ENCODE measurements at places on chromosomes 5 and 9.

- no peak for DNase-seq
Observed at GRCh38 chr5:124399426-124399961, 346.9 kb downstream of the ZNF608 start.

DNA sequence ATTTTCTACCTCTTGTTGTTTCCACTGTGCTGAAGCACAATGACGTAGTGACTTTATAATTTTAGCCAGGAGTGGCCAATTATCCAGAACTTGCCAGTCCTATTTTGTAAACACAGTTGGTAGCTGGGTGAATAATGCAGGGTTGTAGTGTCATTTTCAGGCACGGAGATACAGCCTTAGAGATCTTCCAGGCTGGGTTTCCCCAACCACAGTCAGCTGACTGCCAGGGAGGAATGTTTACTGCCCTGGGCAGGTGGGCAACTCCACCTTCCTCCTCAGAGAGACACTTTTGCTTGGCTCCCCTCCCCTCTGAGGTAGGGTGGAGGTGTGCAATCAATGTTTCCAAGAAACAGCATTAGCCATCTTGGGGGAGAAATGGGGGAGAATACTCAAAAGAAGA, 228.1 kb upstream of the NR4A3 start:
- no peak for DNase-seq

DNA sequence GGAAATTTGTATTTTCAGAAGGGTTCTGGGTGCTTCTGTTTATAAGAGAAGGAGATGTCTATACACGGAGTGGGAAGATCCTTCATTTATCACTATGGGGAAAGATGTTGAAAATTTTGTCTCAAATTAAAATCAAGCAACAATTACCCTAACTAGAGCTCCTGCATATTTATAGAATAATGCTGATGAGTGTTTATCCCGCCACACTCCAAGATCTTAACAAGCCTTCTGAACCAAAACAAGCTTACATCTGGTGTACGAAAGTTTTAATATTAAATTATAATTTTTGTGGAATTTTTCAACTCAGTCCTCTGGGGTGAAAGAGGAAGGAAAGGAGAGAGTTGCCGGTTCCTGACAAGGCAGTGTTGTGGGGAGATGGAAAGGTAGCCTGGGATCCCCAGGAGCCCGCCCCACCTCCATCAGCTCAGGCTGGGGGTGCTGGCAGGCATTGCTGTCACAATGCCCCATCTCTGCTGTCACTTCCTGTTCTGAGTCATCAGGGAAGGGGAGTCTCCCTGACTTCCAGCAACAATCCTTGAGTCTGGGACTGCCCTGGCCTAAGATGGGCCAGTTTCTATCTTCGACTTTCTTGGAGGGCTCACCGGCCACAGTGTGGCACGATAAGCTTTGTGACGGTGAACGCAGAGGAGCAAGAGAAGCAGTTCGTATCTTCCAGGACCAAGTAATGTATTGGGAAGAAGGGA, 64.5 kb downstream of the ERAP1 start:
- DNase-seq, result no peak

GRCh38 chr9:99365233-99365980, 143.3 kb downstream of the SEC61B start:
- no peak for DNase-seq

DNA sequence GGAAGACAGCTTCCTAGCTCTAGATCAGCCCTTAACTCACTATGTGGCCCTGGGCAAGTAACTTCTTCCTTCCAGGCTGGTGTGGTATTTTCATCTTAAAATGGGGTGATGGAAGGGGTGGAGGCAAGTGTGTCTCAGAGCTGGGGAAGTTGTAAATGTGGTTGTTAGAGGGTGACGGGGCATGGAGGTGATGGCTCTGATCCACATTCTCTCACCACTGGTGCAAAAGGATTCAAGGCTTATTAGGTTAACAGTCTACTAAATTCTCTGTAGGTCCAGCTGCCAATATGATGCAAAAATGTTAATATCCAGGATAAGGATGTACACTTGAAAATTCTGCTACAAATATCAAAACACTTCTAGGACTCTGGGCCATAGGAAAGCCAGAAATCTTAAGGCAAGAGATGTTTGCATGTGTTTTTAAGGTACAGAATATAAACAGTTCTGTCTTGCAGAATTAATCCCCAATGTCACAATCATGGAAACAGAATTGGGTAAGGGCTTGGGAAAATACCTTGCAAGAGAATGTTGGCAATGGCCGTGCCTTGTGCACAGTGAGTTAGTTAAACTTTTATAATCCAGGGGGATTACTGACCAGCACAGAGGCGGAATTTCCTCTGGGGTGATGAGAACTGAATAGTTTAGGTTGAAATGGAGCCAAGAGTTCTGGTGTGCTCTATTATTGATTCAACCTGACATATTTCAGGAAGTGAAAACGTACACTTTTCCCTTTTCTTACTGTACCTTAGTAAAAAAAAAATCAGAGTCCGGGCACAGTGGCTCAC, 19.8 kb downstream of the TNFSF15 start:
- no peak for DNase-seq

- DNase-seq, result no peak
Observed at GRCh38 chr5:60535951-60536350, 164.0 kb downstream of the DEPDC1B start.

DNA sequence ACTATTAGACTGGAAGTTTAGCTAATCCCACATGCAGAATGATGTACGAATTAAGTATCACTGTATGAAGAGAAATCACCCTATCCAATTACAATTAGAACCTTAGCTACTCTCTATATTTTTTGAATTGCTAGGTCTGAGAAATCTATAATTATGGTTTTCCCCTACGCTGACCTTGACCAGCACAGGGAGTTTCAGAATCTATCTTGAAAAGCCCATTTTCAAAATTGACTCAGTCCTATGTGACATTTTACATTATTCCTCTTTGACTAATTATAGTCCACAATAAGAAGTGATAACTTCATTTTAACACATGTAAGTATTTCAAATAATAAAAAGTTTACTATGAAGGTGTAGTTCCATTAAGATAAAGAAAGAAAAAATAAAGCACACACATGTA, 21.5 kb downstream of the NUDT12 start:
- no peak for DNase-seq

DNA sequence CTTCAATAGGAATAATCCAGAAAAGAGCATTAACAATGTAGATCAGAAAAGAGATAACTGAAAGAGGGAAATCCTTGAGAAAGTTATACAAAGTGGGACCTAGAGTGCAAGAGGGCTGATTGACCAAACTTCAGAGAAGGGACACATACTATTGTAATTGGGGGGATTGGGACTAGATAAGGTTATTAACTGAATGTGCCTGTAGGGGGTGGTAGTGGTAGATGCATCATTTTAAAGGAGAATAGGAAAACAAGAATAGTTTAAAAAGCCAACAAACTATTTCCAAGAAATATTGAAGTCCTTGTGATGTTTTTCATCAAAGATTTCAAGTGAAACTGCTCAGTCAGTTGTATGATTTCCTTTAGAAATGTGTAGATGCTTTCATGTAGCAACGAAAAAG, 468.5 kb downstream of the TAF11L14 start:
- no peak for DNase-seq

DNA sequence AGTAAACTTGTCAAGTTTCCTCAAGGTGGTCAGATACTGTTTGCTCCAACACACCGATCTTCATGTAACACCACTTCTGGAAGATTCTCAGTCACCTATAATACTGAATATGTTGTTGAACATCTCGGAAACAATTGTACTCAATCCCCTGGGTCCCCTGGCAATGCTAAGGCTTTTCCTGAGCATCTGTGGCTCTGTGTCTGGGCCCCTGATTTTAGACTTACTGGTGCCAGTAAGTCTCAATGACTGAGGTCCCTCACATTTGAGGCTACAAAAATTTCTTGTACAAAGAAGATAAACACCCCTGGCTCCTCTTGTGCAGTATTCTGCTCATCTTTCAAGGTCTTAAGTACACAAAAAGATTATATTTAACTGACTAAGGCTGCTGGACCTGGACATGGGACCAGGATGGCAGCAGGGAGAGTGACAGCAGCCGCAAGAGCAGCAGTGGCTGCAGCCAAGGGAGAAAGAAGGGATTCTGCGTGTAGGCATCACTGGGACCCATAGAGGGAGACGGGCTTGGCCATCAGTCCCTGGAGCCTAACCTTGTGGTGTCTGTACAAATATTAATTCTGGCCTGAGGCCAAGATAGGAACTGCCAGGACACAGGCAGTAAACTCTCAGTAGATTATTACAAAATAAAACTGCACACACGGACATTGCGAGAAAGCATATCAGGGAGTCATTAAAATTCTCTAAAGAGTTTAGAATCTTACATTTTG, 49.0 kb upstream of the TNPO1 start:
- no peak for DNase-seq

GRCh38 chr5:179494774-179495526, 55.4 kb upstream of the RUFY1 start:
- DNase-seq, result no peak

DNA sequence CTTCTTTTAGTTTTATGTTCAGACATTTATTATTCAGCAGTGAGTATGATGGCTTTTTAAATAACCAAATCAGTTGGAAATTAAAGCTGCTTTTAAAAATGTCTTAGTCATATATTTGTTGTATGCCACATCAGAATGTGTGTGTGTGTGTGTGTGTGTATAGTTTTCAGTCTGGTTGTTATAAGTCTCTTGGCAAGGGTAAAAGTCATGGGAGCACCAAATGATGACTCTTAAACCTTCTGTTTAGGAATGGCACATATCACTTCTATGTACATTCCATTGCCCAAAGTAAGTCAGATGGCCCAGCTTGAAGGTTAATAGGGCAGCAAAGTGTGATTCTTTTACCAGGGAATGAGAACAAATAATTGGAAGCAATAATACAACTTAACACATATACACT, 135.9 kb downstream of the RNF180 start:
- no peak for DNase-seq

DNA sequence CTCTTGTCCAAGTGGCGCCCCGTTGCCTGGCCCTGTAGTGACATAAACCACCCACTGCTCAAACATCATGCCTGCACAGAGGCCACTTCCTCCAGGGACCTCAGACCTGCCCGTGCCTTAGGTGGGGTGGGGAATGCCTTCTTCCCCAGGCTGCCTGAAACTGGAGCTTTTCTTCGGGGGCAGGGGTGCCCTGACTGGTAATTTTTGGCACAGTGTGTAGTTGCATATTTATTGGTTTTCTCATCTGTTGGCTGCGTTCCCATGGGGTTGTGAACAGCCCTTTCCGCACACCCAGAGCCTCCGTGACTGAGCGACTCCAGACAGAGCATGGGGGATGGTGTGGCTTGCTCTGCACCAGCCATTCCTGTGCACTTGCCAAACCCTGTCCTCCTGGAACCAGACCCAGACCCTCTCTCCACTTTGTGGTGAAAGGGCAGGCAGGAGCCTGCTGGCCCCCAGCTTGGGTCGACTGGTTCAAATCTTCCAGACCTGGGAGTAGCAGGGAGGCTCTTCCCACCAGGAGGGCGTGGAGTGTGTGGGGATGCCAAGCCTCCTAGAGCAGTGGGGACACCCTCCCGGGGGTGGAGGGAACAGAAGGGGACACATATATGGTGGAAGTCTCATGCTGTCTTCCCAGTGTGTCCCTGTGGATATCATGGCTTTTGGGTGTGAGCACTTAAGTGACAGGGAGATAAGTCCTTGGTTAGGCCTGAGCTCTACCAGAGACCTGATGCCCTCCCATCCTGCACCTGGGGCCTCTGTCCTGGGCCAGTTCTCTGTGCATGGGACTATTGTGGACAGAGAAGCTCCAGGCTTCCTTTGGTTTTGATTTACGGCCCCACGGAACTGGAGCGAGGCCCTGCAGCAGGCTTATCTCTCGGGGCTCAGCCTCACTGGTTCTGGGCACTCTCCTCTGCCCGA, 39.6 kb downstream of the WNK2 start:
- no peak for DNase-seq

DNA sequence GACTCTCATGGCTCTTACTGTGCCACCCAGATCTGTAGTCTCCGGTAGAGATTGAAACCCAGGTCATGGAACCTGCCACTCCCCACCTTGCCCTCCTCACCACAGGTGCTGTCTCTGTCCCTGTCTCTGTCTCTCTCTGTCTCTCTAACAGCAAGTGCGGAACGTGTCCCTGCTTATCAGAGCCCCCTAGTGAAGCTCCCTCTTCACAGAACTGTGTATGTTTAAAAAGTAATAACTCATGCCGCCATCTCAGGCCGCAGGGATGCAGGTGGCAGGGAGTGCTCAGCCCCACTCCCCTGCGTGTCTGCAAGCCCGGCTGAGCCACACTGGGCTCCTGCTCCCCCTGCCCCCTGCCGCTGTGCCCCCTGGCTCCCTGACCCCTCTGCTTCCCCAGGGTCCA, 43.8 kb downstream of the UNC5A start:
- DNase-seq, result no peak

DNA sequence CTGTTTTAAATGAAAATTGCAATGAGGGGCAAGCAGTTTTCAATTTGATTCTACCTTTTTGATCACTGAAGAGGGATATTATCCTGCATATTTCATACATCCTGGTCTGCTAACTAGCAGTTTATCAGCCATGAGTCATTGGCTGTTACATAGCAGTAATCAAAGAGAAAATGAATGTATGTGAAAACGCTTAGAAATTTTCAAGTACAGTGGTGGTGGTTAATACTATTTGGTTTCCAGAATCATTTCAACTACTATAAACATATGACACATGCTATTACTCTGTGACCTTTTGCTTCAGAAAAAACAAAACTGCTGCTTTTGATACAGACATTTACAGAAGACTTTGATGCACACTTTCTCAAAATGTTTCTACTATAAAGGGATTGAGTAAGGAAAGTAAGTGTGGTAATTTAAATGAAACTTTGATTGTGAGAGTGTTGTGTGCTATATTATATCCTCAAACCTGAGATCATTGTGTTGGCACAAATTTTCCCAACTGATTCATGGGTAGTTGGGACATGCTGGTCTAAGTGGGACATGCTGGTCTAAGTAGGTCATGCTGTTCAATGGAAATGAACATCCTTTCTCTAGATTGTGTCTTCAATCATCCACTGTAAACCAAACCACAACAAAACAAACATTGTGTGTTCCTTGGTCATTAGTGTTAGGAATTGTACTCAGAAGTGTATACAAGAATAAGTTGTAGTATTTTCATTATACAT, 5.1 kb downstream of the RNF14 start:
- no peak for DNase-seq

DNA sequence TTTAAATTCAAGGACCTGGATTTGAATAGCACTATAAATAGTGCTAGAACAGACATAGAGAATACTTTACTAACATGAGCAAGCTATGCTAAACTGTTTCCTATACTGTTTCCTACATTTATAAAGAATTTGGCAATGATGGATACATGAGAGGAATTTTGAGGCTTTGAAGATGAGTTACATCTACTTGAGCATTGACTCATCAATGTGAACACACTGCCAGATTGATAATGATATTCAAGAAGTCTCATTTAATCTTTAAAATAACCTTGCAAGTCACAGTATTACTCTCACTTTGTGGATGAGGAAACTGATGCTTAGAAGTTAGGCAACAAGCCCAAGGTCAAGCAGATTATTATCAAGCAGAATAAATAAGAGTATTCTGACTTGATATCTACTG, 281.9 kb downstream of the DNAH5 start:
- DNase-seq, result no peak

GRCh38 chr5:112691339-112691680, 46.4 kb upstream of the APC start:
- DNase-seq, result no peak

- DNase-seq, result no peak
Observed at GRCh38 chr5:53424686-53425615, 55.5 kb upstream of the FST start.

GRCh38 chr9:135010921-135011320, 76.5 kb upstream of the OLFM1 start:
- DNase-seq, result no peak
